SK-N-SH (cell line): ENCODE measurements at places on chromosomes 1 and 21.

- no peak for DNase-seq
Observed at GRCh38 chr1:93495911-93496310, 48.0 kb downstream of the FNBP1L start.

- peak; percentile 54 for DNase-seq
Observed at GRCh38 chr1:92485381-92486250, 1.1 kb downstream of the GFI1 start.

DNA sequence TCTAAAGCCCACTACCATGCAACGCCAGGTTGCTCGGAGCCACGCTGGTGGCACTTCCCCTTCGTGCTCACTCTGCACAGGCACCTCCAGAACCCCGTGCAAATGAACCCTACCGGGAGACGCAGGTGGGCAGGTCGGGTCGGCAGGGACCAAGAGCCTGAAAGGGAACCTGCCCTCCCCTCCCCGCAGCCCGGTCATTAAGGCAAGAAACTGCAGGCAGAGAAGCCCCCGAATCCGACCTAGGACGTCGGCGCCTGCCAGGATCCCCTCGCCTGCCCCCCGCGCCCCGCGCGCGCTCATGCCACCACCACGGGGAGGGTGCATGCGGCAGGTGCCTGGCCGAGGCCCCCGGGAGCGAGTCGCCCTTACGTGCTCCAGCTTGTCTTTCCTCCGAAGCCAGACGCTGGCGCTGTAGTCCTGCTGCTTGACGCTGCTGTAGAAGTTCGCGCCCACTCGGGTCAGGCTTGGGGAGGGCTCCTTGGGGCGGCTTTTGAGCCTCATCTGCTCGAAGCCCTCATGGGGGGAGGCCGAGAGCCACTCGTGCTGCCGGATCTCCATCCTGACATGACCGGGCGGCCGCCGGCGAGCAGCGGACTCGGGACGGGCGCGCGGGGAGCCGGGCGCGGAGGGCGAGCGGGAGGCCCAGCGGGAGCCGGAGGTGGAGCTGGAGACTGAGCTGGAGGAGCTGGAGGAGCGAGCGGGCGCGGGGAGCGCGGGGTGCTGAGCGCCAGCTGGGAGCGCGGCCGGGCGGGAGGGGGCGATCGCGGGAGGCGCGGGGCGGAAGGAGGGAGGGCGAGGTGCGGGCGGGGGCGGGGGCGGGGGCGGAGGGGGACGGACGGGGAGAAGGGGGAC, 552 bp downstream of the PLD5 start:
- peak; percentile 94 for DNase-seq

DNA sequence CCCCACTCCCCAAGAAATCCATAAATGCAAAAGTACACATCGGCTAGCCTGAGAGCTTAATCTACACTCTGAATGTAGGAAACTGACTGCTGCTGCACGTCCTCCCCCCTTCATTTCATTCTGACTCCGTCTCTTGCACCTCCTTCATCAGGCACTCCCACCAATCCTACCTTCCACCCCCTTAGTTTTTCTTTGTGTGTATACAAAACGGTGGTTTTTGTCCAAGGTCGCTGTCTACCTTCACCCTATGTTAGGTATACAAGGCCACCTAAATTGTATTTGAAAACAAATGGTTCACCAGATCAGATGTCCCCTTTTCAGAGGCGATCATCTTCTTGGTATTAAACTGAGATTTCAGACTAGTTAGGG, 1.9 kb downstream of the WDR26 start:
- peak; percentile 31 for DNase-seq

GRCh38 chr1:67604778-67605177, 80.2 kb upstream of the GADD45A start:
- peak; percentile 20 for DNase-seq

GRCh38 chr1:8028571-8028910, 2.4 kb upstream of the ERRFI1 start:
- DNase-seq, result no peak

DNA sequence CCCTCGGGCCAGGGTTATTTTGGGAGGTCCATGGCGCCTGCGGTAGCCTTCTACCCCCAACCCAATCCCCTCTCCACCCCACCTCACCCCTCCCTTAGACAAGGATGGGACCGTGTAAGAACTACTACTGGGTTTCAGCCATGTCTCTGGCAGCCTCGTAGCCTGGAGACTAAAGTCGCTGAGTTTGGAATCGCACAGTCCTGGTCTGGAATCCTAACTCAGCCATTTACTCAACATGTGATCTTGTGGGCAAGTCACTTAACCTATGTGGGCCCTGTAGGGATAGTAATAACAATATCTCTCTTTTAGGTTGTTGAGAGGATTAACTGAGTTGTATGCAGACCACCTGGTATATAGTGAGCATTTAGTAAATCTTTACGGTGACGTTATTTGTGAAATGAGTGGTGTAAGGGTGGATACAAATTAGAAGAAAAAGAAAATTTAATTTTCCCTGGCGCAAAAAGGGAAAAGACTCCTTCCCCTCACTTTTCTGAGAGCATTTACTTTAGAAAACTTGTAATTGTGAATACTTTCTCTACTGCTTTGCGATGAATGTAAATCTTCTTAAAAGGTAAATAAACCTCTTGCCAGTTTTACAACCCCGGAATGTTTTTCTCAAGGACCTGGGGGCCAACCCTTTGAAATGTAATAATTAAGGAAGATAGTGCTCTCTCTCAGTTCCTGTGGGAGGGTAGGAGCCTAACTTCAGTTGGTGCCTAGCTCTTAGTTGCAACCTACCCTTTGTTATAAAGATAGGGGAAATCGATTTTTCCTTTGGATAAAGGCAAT, 615 bp upstream of the MRPS15 start:
- no peak for DNase-seq

DNA sequence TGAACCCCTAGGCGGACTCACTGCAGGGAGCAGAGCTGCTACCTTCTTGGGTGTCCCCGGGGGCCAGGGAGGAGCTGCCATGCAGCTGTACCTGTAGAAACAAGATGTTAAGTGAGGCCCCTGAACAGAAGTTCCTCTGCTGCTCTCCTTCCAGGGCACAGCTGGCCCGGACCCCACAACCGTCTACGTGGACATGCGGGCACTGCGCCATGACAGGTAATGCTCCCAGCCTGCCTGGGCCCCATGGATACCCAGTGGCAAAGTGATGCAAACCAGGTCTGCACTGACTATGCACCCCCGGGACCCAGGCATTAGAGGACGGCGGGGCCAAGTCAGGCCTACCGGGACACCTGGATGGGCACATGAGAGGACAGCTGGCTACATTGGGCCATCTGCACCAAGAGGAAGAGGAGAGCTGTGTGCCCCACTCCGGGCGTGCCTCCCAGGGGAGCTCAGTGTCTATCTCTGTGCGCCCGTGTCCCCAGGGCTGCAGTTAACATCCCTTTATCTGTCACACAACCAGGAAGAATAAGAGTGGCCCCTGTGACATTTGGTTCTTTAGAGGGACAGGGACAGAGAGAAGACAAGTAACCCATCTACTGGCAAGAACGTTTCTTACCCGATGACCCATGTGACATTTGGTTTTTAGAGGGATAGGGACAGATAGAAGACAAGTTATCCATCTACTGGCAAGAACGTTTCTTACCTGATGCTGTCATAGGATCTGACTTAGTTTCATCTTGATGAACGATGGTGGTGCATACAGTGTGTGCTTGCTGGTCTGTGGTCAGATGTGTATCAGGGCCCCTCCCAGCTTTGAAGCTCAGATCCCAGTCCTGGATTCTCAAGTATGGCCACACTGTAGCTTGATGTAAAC, 44.1 kb downstream of the S100B start:
- peak; percentile 13 for DNase-seq

- DNase-seq, result peak; percentile 17
Observed at GRCh38 chr1:51147394-51147793, 45.4 kb downstream of the C1orf185 start.

DNA sequence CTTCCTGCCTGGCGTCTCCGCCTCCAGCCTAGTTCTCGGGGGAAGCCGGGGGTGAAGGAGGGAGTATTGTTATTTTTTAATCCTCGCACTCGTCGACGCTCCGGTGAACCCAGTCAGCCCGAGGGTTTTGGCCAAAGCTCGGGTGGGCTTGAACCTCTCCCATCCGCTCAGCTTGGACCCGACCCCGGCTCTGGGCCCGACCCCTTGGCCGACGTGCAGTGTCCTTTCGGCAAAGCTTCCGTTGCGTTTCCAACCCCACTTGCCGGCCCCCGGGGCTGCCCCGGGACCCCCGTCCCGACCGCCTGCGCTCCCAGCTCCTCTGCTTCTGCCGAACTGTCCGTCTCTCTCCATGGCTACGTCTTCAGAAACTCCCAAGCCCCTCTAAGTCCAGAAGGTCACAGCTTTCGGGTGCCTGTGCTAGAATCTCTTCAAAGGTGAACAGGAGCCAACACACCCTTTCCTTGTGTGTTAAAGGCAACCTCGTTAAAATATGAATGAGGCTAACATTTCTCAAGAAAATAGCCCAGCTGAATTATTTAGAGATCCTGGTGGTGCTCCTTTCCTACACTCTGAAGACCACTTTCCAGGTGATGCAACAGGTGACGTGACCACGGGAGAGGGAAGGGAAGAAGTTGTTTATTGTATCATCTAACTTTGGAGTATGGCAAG, 647 bp downstream of the DESI2 start:
- DNase-seq, result no peak

GRCh38 chr1:212951126-212951946, 995 bp downstream of the VASH2 start:
- peak; percentile 79 for DNase-seq

GRCh38 chr1:155169541-155169940, 3.6 kb downstream of the KRTCAP2 start:
- no peak for DNase-seq

- DNase-seq, result no peak
Observed at GRCh38 chr1:65423884-65424572, 3.6 kb downstream of the LEPR start.

GRCh38 chr1:38455829-38456530, 403.6 kb downstream of the RRAGC start:
- no peak for DNase-seq
